GM18507 (cell line): ENCODE measurements at places on chromosomes 3 and 15.

- no peak for DNase-seq
Observed at GRCh38 chr15:73838831-73839426, 34.4 kb upstream of the TBC1D21 start.

DNA sequence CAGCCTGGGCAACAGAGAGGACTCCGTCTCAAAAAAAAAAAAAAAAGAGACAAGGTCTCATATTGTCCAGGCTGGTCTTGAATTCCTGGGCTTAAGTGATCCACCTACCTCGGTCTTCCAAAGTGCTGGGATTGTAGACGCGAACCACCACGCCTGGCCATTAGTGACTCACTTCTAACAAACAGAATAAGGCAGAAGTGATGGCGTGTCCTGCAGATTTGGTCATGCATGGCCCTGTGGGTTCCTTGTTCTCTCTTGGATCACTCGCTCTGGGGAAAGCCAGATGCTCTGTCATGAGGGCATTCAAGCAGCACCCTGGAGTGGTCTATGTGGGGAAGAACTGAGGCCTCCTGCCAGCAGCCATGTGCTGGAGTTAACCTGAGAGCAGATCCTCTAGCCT lies 27.4 kb upstream of the TJP1 start:
- no peak for DNase-seq

GRCh38 chr3:137347132-137347531 lies 389.3 kb downstream of the IL20RB start:
- no peak for DNase-seq

- DNase-seq, result no peak
Observed at GRCh38 chr15:25333049-25333448, 105.8 kb downstream of the UBE3A start.

DNA sequence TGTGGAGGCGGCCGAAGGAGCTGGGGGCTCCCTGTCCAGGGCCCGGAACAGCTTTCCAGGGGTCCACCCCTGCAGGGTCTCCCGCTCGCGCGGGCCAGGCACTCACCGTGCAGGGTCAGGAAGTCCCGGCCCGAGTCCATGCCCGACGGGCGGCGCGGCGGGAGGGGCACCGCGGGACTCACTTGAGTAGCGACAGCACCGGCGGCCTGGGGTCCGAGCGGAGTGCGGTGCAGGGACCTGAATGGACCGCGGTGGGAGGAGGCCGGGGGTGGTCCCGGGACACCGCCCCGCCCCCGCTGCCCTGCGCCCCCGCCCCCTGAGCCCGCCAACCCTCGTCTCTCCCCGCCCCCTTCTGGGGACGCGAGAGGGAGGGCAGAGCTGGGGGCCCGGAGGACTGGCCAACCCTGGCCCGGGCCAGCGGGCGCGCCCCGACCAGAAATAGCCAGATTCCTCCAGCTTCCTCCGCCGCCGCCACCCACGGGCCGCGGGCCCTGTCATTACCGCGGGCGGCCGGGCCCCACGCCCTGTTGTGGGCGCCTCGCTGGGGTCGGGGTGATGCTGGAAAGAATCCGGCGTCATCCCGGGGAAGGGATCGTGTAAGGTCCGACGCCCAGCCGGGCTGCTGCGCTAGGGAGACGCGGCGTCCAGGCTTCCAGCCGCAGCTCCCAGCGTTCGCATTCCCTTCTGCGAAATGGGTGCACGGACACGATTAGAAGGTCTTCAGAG lies at the start of gene PLCD1:
Gene PLCD1 (minus strand): TSS at position 243 of the 726 bp plus-strand sequence. CDS start 103 bp downstream, at position 140.
- DNase-seq, result no peak

DNA sequence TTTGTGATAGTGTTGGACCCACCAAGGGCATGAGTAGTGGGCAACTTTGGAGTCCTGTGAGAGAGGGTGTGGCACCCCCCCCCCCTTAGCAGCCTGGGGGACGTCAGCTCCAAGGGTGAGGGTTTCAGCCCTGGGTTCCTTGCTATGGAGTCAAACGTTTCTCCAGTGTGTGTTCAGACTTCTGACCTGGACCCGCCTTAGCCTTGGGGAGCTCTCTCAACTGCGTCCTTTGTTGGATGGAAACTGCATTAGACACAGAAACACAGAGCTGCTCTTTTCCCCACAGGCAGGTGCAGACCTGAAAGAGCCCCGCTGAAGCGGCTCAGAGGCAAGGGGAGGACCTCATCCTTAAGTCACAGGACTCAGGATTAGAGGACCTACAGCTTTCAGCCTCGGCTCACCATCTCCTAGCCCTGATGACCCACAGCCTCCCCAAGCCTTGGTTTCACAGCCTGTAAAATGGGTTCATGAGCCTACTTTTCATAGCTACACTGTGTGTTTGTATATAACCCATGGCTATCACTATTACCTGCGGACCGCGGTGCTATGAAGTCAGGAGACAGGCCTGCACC lies 19.9 kb downstream of the ZNF710 start:
- DNase-seq, result no peak

DNA sequence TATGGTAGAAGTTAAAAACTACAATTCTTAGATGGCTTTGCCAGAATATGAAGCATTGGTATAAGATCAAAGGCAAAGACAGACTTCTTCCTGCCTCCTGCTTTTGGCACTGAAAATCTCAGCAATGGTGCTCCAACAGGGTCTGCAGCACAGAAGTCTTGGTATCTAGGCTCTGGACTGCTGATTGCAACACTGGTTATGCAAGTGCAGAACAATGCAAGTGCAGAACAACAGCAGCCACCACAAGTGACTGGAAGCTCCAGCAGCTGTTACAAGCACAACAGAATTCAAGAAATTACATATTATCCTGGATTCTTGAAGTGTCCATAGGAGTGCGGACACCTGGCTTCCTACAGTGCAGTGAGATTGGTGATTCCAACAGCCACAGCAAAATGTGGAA lies 33.7 kb downstream of the ZBTB20 start:
- DNase-seq, result no peak
